CD4-positive, alpha-beta T cell treated with Interleukin-17A for 4 hours (primary cell): ENCODE measurements at places on chromosomes 1 and 21.

- no peak for DNase-seq
Measured at GRCh38 chr21:41622201-41622600, 114.2 kb upstream of the TMPRSS2 start.

DNA sequence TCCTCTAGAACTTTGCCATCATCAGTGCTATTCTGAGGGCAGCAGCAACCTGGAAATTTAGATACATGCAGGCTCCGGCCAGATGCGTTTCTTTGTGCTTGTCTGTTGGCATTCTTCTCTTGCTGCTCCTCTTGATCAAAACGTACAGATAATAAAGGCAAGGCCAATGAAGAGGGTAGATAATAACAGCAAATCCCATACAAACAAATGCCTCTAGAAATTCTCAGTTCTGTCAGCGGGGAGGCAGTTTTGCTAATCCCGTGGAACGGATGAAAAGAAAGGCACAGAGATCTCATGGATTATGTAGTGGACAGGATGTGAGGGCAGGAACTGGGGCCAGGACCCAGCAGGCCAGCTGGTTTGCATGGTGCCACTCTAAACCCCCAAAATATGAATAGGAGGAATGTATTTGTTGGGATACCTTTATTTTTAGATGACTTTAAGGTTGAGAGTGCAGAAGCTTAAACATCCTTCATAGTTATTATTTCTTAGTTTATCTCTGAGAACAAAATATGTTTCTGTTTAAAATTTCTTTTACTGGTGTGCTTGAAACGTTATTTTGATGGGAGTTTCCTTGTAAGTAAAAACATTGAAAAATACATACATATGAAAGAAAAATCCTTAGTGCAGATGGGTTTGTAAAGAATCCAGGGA lies 1.5 kb downstream of the ITSN1 start:
- DNase-seq, result no peak

GRCh38 chr1:41246568-41246967 lies 4.5 kb upstream of the SCMH1 start:
- no peak for DNase-seq

GRCh38 chr1:207188901-207189300 lies 84.9 kb downstream of the C4BPA start:
- no peak for DNase-seq

DNA sequence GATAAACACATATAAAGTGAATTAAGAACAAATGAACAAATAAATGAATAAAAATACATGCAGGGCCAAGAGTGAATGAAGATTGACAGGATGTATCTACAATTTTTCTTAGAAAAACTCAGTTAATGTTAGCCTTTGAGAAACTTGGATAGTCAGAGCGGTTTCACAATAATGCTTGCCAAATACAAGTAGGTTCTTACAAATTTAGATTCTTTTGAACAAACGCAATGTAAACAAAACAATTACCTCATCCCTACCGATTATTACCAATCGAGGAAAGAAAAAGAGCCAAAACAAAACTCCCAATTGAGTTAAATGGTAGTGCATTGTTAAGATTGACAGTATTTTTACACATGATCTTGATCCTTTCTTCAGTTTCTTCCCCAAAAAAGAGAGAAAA lies 176.9 kb upstream of the DEPDC1 start:
- no peak for DNase-seq

DNA sequence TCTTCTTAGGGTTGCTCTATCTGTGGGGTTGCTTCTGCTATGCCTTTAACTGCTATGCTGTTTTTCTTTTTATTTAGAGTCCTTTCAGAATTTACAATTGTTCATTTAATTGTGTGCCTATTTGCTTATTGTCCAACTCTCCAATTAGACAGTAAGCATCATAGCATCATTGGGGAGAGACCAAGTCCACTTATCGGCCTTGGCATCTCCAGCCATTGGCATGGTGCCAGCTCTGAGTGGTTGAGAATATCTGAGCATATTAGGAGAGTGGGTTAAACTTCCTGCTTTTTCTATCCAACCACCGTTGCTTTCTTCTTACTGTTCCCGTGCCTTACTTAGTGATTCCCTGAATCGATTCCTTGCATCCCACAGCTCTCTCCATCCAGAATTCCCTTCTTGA lies 535.0 kb downstream of the AJAP1 start:
- DNase-seq, result no peak

DNA sequence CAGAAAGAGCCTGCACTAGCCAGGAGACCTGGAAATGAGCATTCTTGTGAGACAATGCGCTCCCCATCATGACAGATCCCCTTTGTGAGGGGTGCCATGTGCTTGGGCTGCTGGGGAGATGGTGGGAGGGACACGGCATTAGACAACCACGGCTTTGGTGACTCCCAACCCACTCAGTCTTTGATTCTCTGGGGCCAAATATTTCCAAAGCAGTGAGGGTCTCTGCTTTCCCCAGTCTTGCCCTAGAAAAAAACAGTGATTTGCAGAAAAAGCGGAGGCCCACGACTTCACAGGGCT lies 10.2 kb downstream of the SLC45A3 start:
- no peak for DNase-seq

DNA sequence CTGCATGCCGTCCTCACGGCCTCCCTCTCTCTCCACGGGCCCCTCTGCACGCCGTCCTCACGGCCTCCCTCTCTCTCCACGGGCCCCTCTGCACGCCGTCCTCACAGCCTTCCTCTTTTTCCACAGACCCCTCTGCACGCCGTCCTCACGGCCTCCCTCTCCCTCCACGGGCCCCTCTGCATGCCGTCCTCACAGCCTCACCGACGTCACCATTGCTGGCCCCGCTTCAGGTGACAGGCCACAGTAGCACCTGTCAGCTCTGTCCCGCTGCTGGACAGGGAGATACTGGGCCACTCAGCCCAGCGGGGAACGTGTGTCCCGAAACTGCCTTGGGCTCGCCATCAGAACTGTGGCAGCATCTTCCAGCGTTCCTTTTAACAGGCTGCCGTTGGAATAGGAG lies 82.8 kb upstream of the COL6A1 start:
- DNase-seq, result no peak

DNA sequence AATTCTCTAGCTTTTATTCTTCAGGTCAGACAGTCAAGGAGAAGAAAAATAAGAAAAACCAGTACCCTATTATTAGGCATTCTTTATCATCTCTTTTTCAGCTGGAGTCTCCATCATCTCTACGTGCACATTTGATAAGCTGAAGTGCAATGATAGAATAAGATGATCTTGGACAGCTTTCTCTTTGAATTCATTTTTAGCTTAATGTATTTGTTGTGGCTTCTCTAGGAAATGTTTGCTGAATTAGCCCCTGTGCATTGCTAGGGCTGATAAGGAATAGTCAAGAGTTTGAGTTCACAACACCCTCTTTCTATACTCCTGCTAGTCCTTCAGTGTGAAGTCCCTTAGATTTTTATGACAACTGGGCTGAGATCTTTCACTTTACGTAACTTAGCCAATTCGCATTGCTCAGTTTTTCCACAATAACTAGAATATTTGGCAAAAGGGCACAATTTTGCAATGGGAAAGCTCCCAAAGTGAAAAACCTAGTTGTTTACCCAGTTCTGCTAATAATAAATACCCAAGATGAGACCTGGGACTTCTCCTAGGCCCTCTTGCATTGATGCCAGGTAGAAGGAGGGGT lies 7.0 kb upstream of the KCNJ15 start:
- DNase-seq, result no peak

- no peak for DNase-seq
Measured at GRCh38 chr1:233180641-233181364, 114.7 kb downstream of the PCNX2 start.

DNA sequence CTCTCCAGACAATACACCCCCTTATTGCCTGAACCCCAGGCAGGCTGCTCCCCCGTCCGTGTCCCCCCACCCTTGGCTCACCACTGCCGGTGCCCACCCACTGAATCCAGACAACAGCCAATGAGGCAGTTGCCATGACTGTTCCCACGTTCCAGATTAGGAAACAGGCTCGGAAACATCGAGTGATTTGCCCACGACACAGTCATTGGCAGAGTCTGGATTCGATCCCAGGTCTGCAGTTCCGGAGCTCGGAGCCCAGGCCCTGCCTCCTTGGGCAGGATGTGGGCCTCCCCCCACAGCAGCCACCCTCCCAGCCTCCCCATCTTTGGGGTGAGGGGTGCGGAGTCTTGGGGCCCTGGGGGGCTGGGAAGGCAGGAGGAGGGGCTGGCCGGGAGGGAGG lies 20.3 kb upstream of the CLSTN1 start:
- no peak for DNase-seq

- no peak for DNase-seq
Measured at GRCh38 chr1:121443001-121443540, 258.3 kb downstream of the SRGAP2C start.

DNA sequence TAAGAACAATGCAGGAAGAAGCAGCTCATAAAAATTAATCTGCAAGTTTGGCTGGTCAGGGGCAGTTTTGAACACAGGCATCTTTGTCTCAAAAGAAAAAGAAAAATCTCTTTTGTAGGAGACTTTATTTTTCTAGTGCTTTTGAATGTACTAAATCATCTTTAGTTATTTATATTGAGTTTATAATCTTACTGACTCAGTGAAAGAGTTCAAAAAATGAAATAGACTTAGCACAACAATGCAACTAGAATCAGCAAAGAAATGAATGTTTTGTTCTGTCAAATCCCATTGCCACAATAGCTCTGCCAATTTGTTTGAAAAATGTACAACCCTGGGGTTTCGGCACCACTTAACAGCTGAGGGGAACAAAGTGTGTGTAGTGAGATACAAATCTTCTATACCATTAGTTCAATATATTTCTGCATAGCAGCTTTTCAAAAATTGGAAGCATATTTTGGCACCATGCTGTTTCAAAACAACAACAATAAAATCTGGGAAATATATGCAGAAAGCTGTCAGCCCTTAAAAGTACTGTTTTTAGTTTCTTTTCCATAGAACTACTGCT lies 1969.1 kb downstream of the MRPL39 start:
- DNase-seq, result no peak

DNA sequence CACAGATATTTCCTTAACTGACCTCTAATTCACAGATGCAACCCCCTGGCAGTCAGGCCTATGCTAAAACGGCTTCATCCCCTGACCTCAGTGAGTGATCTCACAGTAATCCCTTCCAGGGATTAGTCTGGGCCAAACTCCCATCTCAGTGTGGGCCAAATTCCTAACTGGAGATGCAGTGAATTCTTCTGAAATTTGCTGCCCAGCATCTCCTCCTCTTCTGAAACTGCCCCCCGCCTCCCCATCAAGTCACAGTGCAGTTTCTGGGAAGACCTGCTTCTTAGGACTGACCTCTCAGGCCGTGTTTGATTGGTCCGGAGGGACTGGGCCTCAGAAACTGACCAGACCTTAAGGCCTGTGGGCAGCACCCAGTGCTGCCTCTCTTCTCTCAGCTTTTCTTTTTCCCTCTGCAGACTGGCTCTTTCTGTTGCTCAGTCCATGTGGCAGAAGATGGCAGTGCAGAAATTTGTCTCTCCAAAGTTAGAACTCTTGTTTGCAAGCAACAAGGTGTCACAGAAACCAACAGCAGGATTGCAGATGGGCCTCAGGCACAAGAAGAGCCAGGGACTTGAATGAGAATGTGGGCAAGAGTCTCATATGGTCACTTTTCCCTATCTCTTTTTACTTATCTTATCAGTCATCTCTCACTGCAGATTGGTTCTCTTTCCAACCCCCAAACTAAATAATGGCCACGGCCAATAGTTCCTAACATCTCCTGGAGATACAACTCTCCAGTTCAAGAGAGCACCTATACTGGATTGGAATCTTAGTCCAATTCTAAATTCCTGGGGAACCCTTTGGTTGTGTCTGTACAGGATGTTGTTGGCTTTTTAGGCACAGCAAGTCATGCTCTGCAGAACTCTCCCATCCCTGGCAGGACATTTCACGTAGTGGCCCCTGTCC lies 95.5 kb upstream of the RALGPS2 start:
- no peak for DNase-seq

DNA sequence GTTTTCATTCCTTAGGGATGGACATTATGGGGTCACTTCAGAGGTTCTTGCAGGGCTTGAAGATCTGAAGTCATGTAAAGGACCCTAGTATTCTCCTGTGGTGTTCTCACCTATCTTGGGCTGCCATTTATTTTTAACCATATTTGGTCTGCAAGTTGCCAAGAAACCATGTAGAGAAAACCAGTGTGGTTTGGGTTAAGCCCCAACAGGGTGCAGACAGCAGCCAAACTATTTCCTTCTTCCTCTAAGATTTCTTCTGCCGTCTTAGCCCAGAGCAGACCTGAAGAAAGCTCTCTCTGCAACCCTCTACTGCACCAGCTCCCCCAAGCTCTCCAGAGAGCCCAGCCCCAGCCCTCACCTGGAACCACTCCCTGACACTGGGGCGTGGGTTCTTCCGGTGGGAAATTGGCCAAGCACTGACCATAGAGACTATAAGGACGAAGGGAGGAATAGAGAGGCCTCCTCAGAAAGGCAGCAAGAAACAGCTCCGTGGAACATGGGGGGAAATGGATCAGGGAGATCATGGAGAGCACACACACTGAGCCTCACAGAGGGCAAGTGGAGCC lies 136.6 kb downstream of the SYF2 start:
- DNase-seq, result peak; percentile 10
